ENCODE measurements at places on chromosomes 7 and 10.

DNA sequence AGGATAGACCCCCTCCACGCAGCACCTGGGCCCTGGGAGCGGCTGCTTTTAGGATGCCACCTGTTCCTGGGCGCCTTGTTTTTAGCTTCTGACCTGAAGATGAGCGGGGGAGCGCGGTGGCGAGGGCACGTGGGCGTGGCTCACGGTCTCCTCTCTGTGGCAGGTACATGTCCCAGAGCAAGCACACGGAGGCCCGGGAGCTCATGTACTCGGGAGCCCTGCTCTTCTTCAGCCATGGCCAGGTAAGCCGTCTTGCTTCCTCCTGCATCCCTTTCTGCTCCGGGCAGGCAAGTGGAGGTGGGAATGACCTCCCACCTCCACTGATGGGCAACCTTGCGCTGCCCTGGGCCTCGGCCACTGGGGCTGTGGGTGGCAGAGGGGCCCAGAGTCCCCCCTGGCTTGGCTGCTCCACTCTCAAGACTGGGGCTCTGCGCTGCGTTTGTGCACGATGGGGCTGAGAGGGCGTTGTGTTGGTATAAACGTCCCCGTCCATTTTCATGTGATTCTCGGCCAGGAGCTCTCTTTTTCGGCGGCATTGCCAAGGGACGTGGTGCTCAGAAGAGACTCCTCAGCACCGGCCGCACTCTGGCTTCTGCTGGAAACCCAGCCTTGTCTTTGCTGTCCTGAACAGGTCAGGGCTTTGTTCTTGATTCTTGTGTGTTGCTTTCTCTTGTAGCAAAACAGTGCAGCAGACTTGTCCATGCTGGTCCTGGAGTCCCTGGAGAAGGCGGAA is 9.7 kb downstream of the GET4 start:
- DNase-seq, result no peak

DNA sequence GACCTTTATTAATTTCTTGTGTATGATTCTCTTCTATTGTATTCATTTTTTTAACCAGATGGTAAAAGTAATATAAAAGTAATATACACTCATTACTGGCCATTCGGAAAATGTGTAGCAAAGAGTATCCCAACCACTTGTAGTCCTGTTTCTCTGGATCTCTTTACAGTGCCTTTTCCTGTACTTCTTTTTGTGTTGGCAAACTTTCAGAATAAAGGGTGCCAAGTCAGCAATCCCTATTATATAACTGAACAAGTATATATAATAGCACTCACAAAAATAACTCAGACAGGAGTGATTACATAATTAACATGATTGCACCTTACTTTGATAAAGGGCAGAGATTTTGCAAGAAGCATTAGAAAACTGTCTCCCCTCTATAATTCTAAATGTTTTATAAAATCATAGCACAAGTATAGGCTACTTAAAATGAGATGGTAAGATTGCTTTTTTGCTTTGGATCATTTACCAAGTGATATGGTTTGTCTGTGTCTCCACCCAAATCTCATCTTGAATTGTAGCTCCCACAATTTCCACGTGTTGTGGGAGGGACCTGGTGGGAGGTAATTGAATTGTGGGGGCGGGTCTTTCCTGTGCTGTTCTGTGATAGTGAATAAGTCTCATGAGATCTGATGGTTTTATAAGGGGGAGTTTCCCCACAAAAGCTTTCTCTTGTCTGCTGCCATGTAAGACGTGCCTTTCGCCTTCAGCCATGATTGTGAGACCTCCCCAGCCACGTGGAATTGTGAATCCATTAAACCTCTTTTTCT is 41.5 kb upstream of the EPC1 start:
- DNase-seq, result no peak

DNA sequence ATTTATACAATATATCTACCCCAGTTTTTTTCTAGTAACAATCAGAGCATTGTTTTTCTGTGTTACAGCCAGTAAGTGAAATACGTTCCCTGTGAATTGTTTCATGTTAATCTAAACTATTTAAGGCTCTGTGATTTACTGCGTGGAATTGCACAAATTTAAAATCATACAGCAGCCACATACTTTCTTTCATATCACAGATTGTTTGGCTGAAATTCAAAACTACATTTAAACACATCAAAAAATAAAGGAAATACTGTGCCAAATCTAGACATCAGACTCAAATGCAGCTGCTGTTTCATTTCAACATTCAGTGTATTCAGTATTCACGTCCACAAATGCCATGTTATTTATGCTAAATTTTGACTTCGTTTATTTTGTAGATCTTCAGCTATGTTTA is 242.6 kb upstream of the HGF start:
- DNase-seq, result no peak

DNA sequence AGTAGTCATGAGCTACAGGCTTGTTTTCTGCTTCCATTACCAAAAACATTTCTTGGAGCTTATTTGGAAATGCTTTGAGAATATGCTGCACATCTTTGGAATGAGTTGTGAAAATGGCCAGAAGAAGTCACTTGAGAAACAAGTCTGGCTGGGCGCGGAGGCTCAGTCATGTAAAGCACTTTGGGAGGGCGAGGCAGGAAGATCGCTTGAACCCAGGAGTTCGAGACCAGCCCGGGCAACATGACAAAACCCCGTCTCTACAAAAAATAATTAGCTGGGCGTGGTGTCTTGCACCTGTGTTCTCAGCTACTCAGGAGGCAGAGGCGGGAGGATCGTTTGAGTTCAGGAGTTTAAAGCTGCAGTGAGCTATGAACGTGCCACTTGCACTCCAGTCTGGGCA is 882 bp upstream of the CHCHD1 start:
- DNase-seq, result no peak

Measured in stimulated activated CD4-positive, alpha-beta T cell treated with anti-CD3 and anti-CD28 coated beads, Interleukin-2, amount 100 ng/mL, for 4 hours (primary cell).